ENCODE measurements at places on chromosomes 1 and 21. TPM values are rescaled to one million over a fixed set of nuclear protein-coding genes. Genes with fewer than 3 reads are reported as not detected.

GRCh38 chr1:221708987-221709386 lies 32.9 kb downstream of the DUSP10 start:
- H3K27ac ChIP-seq: peak overlapping the region; percentile 89
- H3K4me3 ChIP-seq: no peak overlapping the region
- H3K4me1 ChIP-seq: no peaks in the 10 kb centered on the region
- H3K36me3 ChIP-seq: no peaks in the 10 kb centered on the region
- no peaks in the 10 kb centered on the region for H3K27me3 ChIP-seq

DNA sequence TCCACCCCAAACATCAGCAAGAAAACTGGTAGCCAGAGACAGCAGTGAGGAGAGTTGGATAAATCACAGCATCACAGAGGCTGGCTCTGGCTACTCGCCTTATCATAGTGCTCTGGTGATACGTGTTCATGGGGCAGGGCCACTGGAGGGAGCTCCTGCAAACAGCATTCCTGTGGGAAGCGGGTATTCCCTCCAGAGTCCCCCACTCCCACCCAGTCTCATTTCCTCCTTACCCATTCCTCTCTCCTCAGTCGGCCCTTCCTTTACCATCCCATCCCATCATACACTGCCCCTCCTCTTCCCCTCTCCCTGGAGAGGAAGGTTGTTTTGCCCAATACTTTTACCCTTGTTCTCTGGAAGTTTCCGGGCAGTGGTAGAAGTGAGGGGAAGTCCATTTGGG lies 7.1 kb downstream of the NHLH2 start:
- H3K27me3 ChIP-seq: peaks cover 16% of the 10 kb centered on the region
- no peak overlapping the region for H3K27ac ChIP-seq
- no peak overlapping the region for H3K4me3 ChIP-seq
- DNase-seq: no peak
- H3K36me3 ChIP-seq: no peaks in the 10 kb centered on the region

DNA sequence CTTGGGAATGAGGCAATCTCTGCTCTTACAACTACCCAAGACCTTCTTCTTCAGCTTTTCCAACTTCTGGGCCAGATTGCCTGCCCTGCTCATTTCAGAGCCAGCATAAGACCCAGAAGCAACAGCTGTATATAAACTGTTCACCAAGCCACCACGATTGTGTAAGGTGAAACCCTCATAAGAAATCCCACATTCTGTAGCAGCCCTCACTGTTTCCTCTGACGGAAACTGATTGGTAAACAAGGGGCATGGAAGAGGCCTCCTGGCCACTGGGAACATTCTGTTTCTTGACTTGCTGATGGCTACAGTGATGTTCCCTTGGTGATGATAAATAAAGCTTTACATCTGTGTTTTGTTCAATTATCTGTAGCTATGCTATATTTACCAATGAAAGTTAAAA lies 39.7 kb upstream of the EXO1 start:
- no peak overlapping the region for H3K4me3 ChIP-seq
- no peaks in the 10 kb centered on the region for H3K4me1 ChIP-seq
- H3K36me3 ChIP-seq: no peaks in the 10 kb centered on the region
- H3K27me3 ChIP-seq: no peaks in the 10 kb centered on the region
- DNase-seq: no peak
- no peak overlapping the region for H3K27ac ChIP-seq

GRCh38 chr1:12438349-12438924 lies 179.6 kb downstream of the DHRS3 start:
- H3K36me3 ChIP-seq: no peaks in the 10 kb centered on the region
- peaks cover 49% of the 10 kb centered on the region for H3K4me1 ChIP-seq
- DNase-seq: no peak
- no peak overlapping the region for H3K4me3 ChIP-seq
- H3K27me3 ChIP-seq: no peaks in the 10 kb centered on the region

GRCh38 chr1:14599183-14599791 lies 802 bp downstream of the KAZN start:
- peaks cover 23% of the 10 kb centered on the region for H3K4me1 ChIP-seq
- peaks cover 38% of the 10 kb centered on the region for H3K27me3 ChIP-seq
- DNase-seq: no peak

DNA sequence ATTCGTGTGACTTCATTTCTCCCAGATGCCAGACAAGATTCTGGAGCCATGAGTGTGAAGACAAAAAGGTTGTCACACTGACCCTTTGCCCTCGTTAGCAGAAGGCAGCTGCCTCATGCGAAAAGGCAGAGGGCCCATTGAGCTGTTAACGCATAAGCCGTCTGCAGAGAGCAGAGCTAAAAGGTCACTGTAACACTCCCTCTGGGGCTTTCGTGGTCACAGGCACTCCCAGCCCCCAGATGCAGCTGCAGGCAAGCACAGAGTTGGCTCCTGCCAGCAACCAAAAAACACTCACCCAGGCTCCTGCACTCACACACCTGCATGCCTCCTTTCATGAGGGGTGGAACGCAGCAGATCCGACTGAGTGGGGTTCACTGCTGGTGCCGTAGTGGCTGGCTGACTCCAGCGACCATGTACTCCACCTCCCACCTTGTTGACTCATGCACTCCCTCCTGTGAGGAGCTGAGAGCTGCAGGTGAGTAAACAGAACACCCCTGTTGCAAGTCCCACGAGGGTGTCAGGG lies 287.5 kb downstream of the SMYD3 start:
- H3K4me3 ChIP-seq: no peak overlapping the region
- H3K27me3 ChIP-seq: no peaks in the 10 kb centered on the region
- H3K36me3 ChIP-seq: no peaks in the 10 kb centered on the region

GRCh38 chr1:31228986-31229385 lies 10.7 kb downstream of the NKAIN1 start:
- H3K4me1 ChIP-seq: no peaks in the 10 kb centered on the region
- no peak for DNase-seq
- no peak overlapping the region for H3K4me3 ChIP-seq
- H3K36me3 ChIP-seq: no peaks in the 10 kb centered on the region
- H3K27ac ChIP-seq: no peak overlapping the region

DNA sequence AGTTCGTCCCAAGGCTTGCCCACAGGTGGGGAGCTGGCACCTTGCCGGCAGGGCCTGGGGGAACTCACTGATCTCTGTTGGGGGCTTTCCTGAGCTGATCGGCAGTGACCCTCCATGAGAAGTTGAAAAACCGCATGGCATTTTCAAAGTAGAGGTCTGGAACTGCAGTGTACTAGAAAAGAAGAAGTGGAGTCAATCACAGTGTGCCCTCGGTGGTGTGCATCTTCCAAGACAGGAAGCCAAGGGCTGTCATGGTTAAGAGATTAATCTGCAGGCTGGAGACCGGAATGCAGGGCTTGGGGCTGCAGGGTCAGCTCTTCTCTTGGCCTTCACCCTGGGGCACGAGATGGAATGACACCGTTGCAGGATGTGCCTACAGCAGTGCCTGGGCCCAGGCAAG lies 56.8 kb downstream of the ECE1 start:
- no peak overlapping the region for H3K4me3 ChIP-seq
- DNase-seq: no peak
- no peak overlapping the region for H3K27ac ChIP-seq
- H3K36me3 ChIP-seq: peaks cover 54% of the 10 kb centered on the region
- no peaks in the 10 kb centered on the region for H3K4me1 ChIP-seq

DNA sequence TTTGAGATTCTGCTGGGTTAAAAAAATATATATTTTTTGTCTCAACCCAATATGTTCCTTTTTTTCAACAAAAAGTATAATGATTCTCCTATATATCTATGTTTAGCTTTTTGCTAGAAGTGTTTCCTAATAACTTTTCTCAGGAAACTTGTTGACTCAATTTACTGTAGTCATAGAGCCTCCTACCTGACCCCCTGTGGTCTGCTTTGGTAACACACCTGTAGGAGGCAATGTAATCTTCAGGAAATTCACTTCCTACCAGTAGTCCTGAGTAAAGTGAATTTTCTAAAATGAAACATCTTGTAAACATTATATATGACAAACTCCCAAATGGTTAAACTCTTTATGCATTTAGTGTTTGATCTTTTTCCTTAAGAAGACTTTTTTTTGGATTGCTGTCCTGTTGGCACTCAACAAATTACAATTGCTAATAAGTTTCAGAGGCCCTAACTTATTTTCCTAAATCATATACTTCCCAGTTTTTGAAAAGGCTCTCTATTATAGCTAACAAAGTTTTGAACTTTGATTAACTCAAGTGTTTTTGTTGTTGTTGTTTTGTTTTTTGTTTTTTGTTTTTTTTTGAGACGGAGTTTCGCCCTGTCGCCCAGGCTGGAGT lies 118.3 kb downstream of the OLFML2B start:
- no peaks in the 10 kb centered on the region for H3K36me3 ChIP-seq
- H3K4me1 ChIP-seq: no peaks in the 10 kb centered on the region
- no peak overlapping the region for H3K27ac ChIP-seq
- H3K4me3 ChIP-seq: no peak overlapping the region
- H3K27me3 ChIP-seq: no peaks in the 10 kb centered on the region

GRCh38 chr1:160888926-160889325 lies 3.9 kb upstream of the ITLN1 start:
- H3K27me3 ChIP-seq: no peaks in the 10 kb centered on the region
- DNase-seq: no peak
- H3K4me3 ChIP-seq: no peak overlapping the region
- no peak overlapping the region for H3K27ac ChIP-seq
- no peaks in the 10 kb centered on the region for H3K4me1 ChIP-seq

DNA sequence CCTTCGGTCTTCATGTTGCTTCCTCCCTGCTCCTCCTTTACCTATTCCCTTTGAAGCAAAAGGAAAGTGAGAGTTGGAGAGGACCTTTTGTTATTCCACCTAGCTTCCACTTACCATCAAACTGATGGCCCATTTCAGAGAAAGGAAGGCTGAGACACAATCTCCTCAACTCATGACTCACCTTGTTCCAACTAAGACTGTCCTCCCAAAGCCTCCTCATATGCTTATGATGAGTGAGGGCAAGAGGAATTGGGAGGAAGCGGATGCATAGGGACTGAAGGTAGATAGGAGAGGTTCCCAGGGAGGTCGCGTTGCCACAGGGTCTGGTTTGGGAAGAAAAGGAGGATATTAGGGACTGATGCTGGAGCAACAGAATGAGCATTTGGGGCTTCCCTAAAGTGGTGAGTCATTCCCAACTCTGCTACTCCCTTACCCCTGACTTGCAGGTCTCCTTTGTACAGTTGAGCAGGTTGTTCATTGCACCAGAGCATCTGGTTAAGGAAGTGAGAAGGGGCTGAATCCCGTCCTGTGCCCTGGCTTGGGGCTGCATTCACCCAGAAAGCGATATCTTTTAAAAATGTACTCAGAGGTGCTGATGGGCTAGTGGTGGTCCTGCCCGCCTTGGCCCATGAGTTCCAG lies 35.0 kb downstream of the LGR6 start:
- DNase-seq: no peak
- H3K4me3 ChIP-seq: no peak overlapping the region
- H3K36me3 ChIP-seq: no peaks in the 10 kb centered on the region
- no peak overlapping the region for H3K27ac ChIP-seq
- H3K27me3 ChIP-seq: peaks cover 6% of the 10 kb centered on the region

DNA sequence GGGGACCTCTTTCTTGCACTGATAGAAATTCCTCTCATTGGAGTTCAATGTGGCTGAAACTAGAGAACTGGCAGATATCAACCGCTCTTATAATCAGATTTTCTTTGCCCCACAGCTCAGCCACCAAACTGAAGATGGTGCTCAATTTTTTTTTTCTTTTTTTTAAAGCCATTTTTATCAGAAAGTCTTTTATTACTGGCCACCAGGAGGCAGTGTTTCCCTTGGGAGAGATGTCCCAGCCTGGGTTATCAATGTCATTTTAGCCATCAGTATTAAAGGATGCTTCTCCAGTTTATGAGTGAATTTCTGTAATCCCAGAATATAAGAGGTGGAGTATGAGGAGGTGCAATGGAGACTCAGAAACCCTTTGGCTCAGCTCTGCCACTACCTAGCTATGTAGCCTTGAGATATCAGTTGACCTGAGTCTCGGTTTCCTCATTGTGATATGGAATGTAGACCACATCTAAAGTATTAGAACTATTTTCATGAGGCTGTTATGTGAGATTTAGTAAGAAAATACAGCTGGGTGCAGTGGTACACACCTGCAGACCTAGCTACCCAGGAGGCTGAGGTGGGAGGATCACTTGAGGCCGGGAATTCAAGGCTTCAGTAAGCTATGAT lies 27.6 kb downstream of the CD244 start:
- H3K27me3 ChIP-seq: no peaks in the 10 kb centered on the region
- no peak overlapping the region for H3K27ac ChIP-seq
- no peaks in the 10 kb centered on the region for H3K4me1 ChIP-seq
- DNase-seq: no peak
- no peaks in the 10 kb centered on the region for H3K36me3 ChIP-seq
- H3K4me3 ChIP-seq: no peak overlapping the region

DNA sequence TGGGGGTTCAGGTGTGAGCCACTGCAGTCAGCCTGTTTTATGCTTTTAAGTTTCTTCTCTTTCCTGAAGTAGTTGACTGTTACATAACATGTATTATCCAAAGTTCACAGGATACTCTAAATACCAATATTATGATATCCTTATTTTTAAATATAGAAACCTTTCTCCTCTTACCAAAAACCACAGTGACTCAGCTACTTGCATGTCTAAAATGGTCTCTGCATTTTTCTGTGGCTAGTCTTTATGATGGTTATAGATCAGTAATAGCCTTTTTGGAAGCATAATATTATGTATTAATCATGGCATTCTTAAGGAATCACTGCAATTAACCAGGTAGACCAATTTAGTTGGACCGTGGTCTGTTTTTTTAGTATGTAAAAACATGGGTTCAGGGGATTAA lies 210.8 kb upstream of the CACYBP start:
- no peaks in the 10 kb centered on the region for H3K4me1 ChIP-seq
- no peak overlapping the region for H3K27ac ChIP-seq
- no peak overlapping the region for H3K4me3 ChIP-seq
- DNase-seq: no peak
- H3K36me3 ChIP-seq: no peaks in the 10 kb centered on the region

- no peaks in the 10 kb centered on the region for H3K27me3 ChIP-seq
- H3K4me1 ChIP-seq: no peaks in the 10 kb centered on the region
- DNase-seq: no peak
- H3K36me3 ChIP-seq: no peaks in the 10 kb centered on the region
Measured at GRCh38 chr21:38496224-38496623, 2.1 kb downstream of the ERG start.

- no peaks in the 10 kb centered on the region for H3K27me3 ChIP-seq
- H3K4me1 ChIP-seq: no peaks in the 10 kb centered on the region
- no peaks in the 10 kb centered on the region for H3K36me3 ChIP-seq
- DNase-seq: no peak
Measured at GRCh38 chr1:220928320-220928719, 49.1 kb downstream of the HLX start.

- H3K4me1 ChIP-seq: no peaks in the 10 kb centered on the region
- H3K27ac ChIP-seq: no peak overlapping the region
- H3K4me3 ChIP-seq: no peak overlapping the region
- DNase-seq: no peak
- no peaks in the 10 kb centered on the region for H3K36me3 ChIP-seq
Measured at GRCh38 chr1:44135886-44136285, 5.5 kb downstream of the KLF18 start.

GRCh38 chr21:42465803-42466127 lies 30.3 kb downstream of the RSPH1 start:
- DNase-seq: no peak
- H3K27ac ChIP-seq: no peak overlapping the region
- H3K36me3 ChIP-seq: no peaks in the 10 kb centered on the region
- H3K27me3 ChIP-seq: no peaks in the 10 kb centered on the region
- H3K4me1 ChIP-seq: no peaks in the 10 kb centered on the region
- H3K4me3 ChIP-seq: no peak overlapping the region

The CLCN6 gene
- 12.1 TPM for total RNA-seq

The A3GALT2 gene
- not detected for total RNA-seq

The RNF187 gene
- total RNA-seq: 21.0 TPM

The TNFRSF25 gene
- 2.5 TPM for total RNA-seq

The GBP2 gene
- 152 TPM for total RNA-seq

The ANGPTL7 gene
- 6.4 TPM for total RNA-seq
